Putamen (tissue), 1 donor: ENCODE measurements at places on chromosomes 13 and 19.

GRCh38 chr13:101417043-101417406, 717 bp upstream of the NALCN start:
- DNase-seq = no peak

DNA sequence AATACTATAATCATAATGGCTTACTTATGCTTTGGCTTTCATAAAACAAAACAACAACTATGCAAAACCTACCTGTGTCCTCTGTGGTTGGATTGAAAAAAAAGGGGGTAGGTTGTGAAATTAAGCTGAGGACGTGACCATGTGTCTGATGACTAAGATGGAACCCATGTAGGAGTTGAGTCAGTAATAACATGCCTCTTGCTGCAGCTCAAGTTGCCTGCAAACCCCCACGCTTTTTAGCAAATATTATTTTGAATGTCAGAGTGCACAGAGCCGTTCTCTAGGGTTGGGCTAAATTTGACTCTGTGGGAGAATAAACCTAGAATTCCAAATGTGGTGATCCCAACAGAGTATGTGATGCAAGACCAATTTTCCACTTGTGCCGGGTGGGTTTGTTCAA, 209.3 kb downstream of the KCNRG start:
- DNase-seq = peak; percentile 64

GRCh38 chr13:91319996-91320395, 27.5 kb upstream of the MIR17HG start:
- no peak for DNase-seq

DNA sequence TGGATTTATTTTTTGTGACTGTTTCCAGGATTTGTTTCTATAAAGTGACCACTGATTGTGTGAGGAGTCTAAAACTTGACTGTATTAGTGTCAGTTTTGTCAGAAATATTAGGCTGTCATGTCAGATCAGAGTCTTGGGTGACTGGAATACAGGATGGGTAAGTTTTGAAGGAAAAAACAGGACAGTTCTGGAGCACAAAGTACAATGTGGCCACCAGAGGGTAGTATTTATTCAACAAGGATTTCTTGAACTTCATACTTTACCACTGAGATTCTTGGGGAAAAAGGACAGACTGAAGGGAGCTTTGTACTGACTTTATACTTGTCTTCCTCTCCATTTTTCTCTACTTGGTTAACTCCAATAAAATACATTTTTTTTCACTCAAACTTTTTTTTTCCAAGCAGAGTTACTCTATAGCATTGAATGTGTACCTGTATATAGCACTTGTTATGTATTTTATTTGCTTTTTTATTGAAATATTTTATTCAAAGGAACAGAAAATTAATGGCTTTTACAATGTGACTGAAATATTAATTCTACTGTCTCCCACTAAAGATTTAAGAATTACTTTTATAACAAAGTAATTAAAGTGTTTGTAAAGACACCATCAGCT, 51.1 kb downstream of the LMO7 start:
- DNase-seq = no peak

DNA sequence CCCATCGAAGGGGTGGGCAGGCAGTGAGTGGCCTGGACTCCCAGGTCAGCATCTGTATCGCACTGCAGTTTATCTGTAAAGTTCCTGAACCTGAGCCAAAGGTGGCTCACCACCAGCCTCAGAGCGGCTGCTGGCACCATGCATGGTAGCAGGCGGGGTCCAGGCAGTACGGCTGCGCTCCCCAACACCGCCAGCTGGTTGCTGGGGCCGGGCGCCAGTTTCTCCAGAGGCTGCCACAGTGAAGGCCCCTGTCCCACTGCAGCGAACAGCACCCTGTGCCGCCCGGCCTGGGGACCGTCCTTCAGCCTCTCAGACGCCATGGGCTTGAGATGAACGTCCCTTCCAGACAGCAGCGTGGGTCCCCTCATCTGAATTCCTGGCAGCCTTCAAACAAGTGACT, 109.8 kb downstream of the KDM4B start:
- DNase-seq = peak; percentile 50

- no peak for DNase-seq
Observed at GRCh38 chr13:46895381-46895780, 1.5 kb downstream of the HTR2A start.

- DNase-seq = no peak
Observed at GRCh38 chr13:44231786-44232516, 141.7 kb upstream of the SERP2 start.

GRCh38 chr19:32830231-32831014, 39.1 kb downstream of the SLC7A9 start:
- no peak for DNase-seq

- peak; percentile 46 for DNase-seq
Observed at GRCh38 chr19:33472691-33473652, 48.6 kb downstream of the PEPD start.

GRCh38 chr19:49541914-49542313, 14.1 kb downstream of the RCN3 start:
- DNase-seq = no peak

DNA sequence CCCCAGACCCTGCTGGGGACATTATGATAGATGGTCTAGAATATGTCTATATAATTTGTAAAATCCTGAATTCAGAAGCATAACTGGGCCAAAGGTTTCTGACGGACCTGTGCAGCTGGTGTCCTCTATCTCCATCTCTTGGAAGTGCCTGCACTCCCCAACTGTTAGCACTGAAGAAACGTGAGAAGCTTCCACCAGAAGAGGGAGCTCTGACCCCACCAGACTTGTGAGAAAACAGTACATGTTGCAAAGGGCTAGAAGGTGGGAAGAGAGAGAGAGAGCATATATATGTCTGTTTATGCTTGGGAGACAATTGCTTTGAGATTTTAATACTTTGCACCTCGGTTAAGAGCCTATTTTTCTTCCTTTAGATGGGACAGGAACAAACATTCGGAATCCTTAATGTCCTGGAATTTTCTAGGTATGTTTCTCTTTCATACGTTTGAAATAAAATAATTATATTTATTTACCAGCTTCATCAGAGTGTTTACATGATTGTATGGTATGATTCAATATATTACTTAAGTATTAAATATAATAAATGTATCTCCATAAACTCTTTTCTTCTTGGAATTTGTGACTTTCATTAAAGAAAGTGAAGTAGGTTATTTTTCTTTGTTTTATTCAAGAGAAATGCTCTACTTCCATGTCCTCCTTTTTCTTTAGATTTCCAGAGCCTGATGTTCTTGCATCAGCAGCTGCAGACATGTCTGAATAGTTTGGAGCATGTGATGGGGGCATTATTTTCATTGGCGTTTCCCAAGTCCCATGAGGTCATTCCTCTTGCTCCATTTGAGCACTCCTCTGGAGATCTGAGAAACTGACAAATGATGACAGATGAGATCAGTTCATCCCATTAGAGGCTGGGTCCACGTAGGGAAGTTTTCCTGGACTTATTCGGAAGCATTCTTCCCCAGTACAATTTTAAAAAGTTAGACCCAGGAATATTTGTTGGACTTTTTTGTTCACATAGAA, 202.9 kb downstream of the ATP8A2 start:
- DNase-seq = peak; percentile 90

DNA sequence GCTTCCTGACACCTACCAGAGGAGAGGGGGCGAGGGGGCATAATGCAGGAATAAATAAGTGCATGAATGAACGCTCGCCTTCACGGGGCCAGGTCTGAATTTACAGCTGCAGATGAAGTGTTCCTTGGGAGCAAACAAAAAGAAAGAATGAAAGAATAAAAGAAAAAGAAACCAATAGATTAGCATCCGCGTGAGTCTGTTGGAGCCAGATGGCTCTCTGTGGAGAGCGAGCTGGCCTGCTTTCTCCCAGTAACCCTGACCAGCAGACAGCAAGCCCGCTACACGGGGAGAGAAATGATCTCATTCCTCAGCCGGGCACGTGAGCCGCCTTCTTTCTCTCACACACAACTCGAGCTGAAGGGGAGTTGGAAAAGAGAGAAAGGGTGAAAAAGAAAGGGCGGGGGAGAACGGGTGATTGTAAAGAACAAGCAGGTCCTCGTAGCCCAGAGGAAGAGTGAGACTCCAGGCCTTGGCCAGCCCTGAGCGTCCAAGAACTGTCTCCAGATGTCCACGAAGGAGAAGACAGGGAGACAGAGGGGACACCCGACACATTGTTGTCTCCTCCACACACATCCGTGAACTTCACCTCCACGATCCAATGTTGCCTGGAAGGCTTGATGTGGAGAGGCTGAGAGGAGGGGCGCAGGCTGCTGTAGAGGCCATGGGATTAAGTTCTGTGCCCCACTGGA, 81.4 kb downstream of the RNASEH2B start:
- DNase-seq = peak; percentile 4

- DNase-seq = no peak
Observed at GRCh38 chr19:18135712-18136584, 17.0 kb upstream of the PIK3R2 start.

DNA sequence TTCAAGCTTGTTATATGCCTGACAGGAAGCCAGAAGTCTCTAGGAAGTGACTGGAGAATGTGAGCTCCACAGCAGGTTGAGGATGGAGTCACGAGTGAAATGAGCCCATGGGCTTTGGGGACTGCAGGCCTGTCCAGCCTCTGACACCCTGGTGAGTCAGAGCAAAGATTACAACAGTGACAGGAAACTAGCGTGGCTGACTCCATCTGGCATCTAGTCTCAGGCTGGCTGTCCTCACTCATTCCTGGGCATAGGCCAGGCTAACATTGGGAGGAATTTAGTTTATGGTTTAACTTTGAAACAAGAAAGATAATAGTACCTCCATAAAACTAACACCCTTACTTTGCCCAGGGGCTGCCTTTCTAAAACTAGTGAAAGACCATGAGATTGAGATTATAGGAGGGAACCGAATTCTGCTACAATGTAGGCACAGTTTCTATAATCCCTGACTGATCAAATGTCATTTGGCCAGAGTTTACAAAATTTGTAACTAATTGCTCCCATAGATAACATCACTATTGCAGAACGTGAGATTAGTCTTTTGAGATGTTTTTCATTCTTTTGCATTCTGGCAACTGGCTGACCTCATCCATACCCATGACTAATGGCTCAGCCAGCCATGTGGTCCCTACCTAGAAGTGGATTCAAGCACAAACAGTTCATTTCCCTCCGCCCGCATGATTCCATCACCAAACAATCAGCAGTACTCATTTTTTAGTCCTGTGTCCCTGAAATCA, 28.4 kb downstream of the PSG1 start:
- DNase-seq = no peak

DNA sequence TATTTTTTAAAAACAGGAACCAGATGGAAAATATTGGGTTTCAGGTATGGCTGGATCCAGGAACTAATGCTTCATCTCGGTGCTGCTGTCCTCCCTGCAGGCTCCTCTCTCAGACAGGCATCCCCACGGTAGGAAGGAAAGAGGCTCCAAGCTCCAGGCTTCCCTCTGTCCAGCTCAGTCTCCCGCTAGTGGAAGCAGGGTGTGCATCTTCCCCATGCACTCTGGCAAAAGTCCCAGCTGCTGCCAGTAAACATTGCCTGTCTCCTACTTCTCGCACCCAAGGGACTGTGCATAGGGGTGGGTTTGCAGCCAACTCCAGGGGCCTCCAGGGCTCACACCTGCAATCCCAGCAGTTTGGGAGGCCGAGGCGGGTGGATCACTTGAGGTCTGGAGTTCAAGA, 29.2 kb downstream of the IL12RB1 start:
- peak; percentile 61 for DNase-seq

GRCh38 chr13:20127562-20128458, 33.0 kb downstream of the GJA3 start:
- DNase-seq = peak; percentile 58

GRCh38 chr19:44947041-44947581, 1.3 kb downstream of the APOC2 start:
- DNase-seq = no peak

DNA sequence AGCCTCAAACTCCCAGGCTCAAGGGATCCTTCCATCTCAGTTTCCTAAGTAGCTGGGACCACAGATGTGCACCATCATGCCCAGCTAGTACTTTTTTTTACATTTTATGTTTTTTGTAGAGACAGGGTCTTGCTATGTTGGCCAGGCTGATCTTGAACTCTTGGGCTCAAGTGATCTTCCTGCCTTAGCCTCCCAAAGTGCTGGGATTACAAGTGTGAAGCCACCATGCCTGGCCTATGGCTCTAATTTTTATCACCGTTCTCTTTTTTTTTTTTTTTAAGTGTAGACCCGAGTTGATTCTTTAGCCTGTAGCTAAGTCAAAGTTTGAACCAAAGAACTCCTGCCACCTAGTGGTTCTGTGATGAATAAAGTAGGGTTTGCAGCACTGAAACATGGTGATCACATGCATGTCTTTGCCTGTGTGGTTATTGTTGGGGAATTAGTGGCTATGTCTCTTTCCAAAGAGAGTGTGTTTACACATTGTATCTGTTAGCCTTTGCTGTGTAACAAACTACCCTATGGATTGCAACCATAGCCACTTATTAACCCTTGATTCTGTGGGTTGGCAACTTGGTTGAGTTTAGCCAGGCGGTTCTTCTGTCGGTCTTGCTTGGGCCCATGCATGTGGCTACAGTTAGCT, 11.6 kb downstream of the NFILZ start:
- DNase-seq = no peak

GRCh38 chr19:29680937-29681336, 15.7 kb downstream of the PLEKHF1 start:
- no peak for DNase-seq

- no peak for DNase-seq
Observed at GRCh38 chr13:73433458-73433857, 374.7 kb downstream of the KLF5 start.

- no peak for DNase-seq
Observed at GRCh38 chr19:38319421-38320258, at the start of gene KCNK6. TSS of gene KCNK6 (plus strand) at chr19:38319845. CDS start at chr19:38319951, 106 bp downstream.

DNA sequence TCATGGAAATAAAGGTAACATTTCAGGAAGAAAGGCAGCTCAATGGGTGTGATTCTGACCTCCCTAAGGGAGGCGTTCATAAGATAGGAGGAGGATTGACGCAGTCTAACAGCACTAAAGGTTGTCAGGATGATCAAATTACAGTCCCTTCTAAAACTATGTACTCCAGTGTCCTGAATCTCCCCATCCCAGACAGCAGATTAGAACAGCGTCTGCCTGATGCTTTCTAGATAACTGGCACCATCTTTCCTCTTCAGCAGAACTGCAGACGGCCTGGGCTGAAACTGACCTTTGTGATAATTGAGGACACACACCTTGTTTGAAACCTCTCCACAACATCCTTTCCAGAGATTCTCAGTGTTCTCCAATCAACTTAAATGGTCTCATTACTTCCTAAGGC, 25.5 kb upstream of the SACS start:
- no peak for DNase-seq

DNA sequence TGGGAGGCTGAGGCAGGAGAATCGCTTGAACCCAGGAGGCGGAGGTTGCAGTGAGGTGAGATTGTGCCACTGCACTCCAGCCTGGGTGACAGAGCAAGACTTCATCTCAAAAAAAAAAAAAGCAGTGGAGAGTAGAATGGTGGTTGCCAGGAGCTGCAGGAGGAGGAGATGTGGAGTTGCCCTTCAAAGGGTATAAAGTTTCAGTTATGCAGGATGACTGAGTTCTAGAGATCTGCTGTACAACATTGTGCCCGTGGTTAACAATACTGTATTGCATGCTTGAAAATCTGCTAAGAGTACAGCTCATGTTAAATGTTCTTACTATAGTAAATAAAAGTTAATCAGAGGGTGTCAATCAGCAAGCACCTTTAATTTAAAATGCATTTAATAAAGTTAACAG, 28.4 kb upstream of the LATS2 start:
- DNase-seq = no peak
